ENCODE measurements at places on chromosomes 7 and 10.

- DNase-seq, result no peak
Measured at GRCh38 chr7:145378197-145378596, 542.3 kb upstream of the TPK1 start.

DNA sequence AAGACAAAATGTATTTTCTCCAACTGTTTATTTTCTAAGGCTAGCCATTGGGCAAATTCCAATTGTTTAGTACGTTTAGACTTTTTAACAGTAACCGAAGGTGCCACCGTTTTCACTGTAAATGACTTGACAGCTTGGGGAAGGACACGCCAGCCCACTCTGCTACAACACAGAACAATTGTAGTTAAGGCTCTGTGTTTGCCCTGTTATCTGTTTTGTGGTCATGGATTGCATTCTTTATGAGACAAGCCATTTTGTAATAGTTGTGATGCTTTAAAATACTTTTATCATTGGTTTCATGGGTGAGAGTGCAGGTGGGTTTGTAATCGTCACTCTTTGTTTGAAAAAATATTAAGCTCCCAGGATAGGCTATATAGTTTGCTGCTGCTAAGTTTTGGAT, 6.6 kb upstream of the PITRM1 start:
- no peak for DNase-seq

DNA sequence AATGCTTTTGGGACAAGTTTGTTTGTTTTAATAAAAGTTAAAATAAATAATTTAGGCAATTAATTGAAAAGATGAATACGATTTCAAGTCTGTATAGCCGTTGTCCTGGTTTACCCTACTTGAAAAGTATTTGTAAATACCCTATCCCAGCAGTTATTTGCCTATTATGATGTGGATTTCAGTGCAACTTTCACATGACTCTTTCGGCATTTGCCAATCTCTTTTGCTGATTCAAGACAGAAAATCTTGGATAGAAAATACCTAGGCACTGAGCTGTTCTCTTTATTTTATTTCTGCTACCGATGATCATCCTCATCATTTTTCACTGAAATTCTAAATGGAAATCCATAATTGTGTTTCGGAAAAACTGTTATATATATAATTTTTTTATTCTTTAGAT, 125.9 kb upstream of the FZD8 start:
- DNase-seq, result no peak

- no peak for DNase-seq
Measured at GRCh38 chr10:18332048-18332447, 191.8 kb downstream of the CACNB2 start.

DNA sequence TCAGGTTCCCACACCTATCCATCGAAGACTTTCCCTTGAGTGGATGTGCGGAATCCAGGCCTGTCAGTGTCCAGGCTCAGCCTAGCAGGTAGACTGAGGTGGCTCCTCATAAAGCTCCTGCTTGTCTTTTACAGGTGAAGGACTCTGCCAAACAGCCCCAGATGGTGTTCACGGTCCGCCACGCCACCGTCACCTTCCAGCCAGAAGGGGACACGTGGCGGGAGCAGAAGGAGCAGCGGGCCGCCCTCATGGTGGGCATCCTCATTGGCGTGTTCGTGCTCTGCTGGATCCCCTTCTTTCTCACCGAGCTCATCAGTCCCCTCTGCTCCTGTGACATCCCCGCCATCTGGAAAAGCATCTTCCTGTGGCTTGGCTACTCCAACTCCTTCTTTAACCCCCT, 13.9 kb downstream of the HTR5A start:
- DNase-seq, result no peak

DNA sequence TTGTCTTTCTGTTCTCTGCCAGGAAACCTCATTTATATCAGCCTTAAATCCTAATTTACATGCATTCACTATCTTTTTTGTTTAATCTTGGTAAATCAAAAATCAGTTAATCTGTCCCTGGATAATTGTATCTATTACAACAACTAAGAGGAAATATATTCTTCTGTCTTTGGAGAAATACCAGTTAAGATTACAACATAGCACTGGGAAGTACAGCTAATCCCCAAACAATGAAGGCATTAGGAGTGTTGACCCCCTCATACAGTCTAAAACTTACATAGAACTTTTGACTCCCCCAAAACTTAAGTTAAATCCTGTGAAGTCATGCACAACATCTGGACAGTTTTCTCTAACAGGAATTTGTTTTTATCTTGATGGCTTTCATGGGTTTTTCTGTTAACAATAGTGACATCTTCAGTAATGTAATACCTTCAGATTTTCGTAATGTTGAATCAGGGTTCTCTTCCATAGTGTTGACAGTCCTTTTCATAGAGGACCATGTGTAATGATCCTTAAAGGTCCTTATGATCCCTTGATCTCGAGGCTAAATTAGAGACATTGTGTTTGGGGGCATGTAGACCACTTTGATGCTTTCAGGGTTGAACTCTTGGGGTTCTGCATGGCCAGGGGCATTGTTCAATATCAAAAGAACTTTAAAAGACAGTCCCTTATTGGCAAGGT, 24.1 kb upstream of the ABCC2 start:
- DNase-seq, result no peak

DNA sequence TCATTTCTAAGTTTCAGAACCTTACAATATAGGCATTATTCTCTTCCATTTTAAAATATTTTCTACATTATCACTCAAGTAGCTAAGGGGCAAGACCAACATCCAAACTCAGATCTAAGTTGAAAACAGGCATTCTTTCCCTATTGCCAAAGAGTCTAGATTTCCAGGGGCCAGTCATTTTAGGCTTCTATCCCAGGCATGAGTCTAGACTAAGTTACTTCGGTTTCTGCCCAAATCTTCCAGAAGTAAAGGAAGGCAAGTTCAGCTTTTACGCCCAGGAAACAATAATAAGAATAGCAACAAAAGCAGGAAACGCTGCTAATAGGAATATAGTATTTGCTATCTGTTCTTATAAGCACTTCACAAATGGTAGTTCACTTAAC, 189.9 kb downstream of the DGKI start:
- DNase-seq, result no peak

DNA sequence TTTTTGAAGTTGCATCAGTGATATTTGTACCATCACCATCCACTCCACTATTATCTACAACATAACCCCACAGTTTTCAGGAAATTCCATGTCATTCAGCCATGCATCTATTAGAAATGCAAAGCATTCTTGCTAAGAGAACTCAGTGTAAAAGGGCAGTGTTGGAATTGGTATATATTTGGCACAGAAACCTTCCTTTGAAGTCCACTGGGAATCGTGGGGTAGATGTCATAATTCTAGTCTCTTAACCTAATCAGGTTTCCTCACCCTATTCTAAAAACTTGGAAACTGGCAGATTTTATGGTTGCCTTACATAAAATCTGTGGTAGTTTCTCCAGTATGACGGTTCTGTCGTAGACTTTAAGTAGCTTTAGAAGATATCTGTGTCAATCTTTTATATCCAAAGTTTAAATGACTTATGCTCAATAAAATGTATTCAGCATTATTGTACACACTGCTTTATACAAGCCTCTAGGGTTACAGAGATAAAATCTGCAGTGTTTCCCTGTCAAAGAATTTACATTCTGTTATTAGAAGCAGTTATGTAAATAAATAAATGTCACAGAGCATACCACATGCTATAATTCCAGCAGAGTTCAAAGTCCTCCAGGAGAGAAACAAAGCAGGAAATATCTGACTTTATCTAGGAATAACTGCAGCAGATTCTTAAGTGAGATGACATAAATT, 704.4 kb upstream of the CELF2 start:
- DNase-seq, result no peak

DNA sequence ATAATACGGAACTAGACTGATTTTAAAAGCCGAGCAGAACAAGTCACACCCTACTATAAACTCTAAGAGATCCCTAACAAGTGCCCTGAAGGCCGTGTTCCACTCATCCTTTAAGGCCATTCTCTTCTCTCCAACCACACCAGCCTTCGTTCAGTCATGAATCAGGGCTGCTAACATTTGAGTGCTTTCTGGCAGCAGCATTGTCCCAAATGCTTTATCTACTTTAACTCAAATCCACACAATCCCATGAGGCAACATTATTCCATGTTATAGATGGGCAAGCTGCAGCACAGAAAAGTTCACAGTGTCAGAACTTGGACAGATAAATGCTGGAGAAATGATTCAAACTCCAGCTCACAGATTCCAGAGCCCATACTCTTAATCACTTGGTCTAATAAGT, 73.5 kb downstream of the MALSU1 start:
- no peak for DNase-seq

DNA sequence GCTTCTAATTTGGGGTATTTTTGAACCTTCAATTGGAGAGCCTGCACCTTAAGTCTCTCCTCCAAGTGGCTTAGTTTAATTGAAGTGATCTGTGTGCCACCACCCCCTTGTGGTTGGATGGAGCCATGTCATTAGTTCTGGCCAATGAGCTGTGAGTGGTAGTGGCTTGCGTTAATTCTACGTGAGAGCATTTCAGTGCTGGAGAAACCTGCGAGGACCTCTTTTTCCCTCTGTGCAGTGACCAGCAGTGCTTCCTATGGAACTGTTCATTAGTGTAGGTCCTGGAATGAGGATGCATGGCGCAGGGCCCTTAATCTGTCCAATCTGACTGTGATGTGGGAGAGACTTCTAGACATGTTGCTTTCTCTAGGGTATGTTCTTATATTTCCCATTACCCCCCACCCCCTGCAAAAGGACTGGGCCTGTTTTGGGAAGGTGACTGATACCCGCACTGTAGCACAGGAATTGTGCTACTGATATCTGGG, 3.8 kb downstream of the HILPDA start:
- peak; percentile 46 for DNase-seq

GRCh38 chr10:89699581-89700064, 1.8 kb upstream of the KIF20B start:
- DNase-seq, result no peak

DNA sequence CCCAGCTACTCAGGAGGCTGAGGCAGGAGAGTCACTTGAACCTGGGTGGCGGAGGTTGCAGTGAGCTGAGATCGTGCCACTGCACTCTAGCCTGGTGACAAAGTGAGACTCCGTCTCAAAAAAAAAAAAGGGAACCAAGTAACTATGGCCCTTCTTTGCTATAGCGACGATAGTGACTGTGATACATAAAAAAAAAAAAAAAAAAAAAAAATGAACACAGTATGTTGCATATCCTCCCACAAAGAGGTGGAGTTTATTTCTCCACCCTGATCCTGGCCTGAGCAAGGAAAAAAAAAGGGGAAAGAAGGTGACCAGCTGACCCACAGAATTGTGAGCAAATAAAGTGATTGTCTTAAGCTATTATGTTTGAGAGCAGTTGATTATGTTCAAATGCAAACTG, 42.3 kb upstream of the STEAP1B start:
- DNase-seq, result no peak

DNA sequence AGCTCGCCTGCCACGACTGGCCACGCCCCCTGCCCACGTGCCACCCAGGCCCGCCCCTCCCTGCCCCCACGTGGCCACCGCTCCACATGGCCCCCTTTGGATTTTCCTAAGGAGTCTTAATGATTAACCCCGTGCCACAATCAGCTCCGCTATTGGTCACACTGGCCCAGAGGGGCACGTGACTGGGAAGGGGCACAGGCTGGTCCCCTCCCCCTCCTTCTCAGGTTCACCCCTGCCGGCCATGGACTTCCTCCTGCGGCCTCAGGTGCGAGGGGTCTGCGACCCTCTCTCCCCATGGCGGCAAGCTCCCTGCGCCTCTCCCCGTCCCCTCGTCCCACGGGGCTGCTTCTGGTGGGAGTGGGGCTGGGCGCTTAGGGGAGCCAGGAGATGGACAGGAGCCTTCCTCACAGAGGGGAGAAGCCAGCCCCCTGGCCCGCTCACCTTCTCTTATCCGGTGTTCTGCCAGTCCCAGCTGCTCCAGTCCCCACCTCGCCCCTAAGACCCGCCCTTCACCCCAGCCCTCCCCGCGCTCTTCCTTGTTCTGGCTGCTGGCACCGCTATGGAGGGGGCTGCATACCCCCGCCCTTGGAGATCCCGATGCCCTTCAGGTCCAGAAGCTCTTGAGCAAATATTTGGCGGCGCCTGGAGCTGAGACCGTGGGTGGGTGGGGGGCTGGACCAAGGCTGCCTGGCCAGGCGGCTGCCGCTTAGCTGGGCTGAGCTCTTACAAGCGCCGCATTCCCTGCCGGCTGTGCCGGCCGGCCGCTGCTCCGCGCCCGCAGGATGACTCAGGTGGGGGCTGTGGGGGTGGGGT, 3.2 kb downstream of the SLC4A2 start:
- DNase-seq, result peak; percentile 90

GRCh38 chr10:126683466-126683865, 13.0 kb upstream of the C10orf90 start:
- DNase-seq, result no peak

GRCh38 chr10:120689777-120690529, 161.2 kb upstream of the WDR11 start:
- no peak for DNase-seq

- DNase-seq, result no peak
Measured at GRCh38 chr7:90618876-90619275, 22.8 kb downstream of the CDK14 start.

GRCh38 chr7:55556031-55556430, 16.3 kb downstream of the VOPP1 start:
- DNase-seq, result no peak

- no peak for DNase-seq
Measured at GRCh38 chr7:47271749-47272148, 310.2 kb downstream of the TNS3 start.

- DNase-seq, result no peak
Measured at GRCh38 chr7:78279032-78279431, 480.5 kb downstream of the PHTF2 start.

DNA sequence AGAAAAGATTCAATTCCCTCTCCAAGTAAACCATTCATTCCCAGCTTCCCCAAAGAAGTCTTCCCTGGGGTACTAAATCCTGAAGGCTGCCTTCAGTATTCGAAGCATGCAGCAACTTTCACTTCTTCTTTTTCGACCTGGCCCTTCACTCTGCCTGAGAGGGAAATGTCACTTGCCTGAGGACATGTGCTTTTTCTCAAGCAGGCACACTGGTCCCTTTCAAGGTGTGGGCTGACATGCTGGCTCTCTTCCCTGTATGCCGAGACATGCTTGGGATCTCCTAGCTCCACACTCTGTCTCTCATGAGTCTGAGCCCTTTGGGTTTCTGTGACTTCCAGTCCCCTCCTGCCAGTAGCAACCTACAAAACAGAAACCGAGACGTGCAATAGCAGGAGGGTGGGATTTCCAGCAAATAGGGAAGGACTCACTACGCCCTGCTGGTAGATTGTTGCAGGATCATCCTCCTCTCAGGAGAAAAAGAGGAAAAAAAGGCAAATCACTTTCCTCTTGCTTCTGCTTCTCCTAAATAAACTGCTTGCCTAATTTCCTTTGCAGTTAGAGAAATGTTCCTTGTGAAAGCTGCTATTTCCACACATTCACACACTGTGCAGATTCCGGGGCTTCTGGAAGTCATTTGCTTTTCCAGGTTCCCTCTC, 33.5 kb downstream of the FIGNL1 start:
- DNase-seq, result no peak

- no peak for DNase-seq
Measured at GRCh38 chr10:74099836-74100235, 50.8 kb downstream of the AP3M1 start.

- DNase-seq, result no peak
Measured at GRCh38 chr7:33286501-33286900, 157.1 kb downstream of the BBS9 start.

All from nephron progenitor cell (in vitro differentiated cells).